ENCODE measurements at places on chromosomes 1 and 21. TPM values are rescaled to one million over a fixed set of nuclear protein-coding genes. Genes with fewer than 3 reads are reported as not detected.

LEMD1 gene
- not detected for total RNA-seq

HPDL gene
- 4.6 TPM for total RNA-seq

- DNase-seq: no peak
Measured at GRCh38 chr21:43343992-43344886, 82.7 kb downstream of the SIK1 start.

HRNR gene
- total RNA-seq: not detected

DNA sequence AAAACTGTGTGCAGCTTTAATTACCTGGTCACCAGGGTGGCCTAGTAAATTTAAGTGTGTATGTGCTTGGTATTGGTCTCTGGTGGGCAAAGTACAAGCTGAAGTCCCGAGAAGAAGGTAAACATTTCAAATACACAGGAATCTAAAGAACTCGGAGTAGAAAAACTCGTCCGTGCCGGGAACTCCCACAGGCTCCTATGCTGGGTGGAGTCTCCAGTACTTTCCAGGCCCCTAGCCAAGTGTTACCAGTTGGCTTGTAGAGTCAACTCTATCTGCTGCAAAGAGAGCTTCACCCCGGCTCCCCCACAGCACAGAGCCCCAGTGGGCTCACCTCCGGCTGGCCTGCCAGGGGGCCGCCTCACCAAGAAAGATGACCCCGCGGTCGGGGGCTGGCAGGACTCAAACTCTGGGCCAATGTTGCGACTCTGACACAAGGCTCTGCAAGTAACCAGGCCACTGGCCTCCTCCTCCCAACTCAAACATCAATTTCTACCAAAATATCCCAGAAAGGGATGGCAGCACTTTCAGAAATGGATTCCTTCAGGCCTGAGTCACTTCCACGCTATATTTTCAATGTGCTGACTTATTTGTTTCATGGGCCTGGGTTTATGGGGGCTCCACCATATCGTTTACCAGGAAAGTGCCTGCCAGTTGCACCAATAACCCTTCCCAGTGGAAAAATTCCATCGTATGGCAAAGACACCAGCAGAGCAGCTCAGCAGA, 73.9 kb downstream of the SLC66A1 start:
- DNase-seq: peak; percentile 47

GRCh38 chr1:209207126-209207700, 376.3 kb upstream of the CAMK1G start:
- peak; percentile 2 for DNase-seq

DNA sequence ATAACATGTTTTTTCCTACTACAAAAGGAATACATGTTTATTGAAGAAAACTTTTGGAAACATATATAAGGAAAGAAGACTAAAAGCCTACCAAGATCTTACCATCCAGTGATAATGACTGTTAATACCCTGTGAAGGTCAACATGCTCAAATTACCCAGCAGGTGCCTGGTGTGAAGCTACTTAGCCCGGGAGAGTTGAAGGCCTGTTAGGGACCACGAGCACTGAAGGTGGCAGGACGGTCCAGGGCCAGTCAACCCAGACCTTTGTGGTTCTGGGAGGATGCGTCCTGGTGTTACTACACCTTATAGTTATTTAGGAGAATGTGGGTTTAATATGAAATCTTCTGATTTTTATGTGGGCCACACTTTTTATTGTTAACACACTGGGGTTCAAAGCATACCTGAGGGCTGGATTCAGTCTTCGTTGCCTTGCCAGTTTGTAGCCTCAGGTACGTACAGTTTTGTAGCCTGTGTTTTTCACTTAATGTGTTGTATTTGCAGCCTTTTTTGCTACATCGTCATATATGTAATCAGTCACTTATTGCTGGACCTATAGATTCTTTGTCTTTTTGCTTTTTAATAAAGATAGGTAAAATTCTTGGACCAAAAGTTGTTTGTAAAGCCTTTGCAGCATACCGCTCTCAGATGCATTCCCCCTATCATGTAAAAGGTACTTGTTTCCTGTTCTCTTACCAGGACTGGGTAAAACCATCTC, 9.8 kb downstream of the ITSN1 start:
- no peak for DNase-seq

- no peak for DNase-seq
Measured at GRCh38 chr1:204575221-204576190, 59.3 kb downstream of the MDM4 start.

- DNase-seq: peak; percentile 21
Measured at GRCh38 chr1:150549496-150550221, 451 bp downstream of the ADAMTSL4 start.

IGSF9 gene
- not detected for total RNA-seq

SLC1A7 gene
- not detected for total RNA-seq

NCAM2 gene
- 0.42 TPM for total RNA-seq

DNA sequence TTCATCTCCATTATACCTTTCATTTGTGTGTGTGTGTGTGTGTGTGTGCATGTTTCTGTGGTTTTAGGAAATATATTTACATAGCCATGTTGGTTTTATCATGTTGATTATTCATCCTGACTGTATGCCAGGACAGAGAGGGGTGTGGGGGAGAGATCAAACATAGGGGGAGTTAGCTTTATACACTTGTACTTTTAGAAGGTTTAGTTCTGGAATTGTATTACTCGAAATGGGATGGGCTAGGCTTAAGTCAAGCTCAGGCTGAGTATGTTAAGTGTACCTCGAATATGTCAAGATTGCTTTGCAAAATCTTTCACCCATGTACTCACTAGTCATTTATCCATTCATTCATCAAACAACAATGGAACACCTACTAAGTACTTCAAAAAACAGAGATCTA, 123.3 kb downstream of the HMCN1 start:
- DNase-seq: no peak

GRCh38 chr1:215220346-215220745, 137.8 kb downstream of the KCNK2 start:
- DNase-seq: no peak

OR2L8 gene
- 0.17 TPM for total RNA-seq

- no peak for DNase-seq
Measured at GRCh38 chr1:41373373-41373772, 12.1 kb downstream of the FOXO6 start.

DNA sequence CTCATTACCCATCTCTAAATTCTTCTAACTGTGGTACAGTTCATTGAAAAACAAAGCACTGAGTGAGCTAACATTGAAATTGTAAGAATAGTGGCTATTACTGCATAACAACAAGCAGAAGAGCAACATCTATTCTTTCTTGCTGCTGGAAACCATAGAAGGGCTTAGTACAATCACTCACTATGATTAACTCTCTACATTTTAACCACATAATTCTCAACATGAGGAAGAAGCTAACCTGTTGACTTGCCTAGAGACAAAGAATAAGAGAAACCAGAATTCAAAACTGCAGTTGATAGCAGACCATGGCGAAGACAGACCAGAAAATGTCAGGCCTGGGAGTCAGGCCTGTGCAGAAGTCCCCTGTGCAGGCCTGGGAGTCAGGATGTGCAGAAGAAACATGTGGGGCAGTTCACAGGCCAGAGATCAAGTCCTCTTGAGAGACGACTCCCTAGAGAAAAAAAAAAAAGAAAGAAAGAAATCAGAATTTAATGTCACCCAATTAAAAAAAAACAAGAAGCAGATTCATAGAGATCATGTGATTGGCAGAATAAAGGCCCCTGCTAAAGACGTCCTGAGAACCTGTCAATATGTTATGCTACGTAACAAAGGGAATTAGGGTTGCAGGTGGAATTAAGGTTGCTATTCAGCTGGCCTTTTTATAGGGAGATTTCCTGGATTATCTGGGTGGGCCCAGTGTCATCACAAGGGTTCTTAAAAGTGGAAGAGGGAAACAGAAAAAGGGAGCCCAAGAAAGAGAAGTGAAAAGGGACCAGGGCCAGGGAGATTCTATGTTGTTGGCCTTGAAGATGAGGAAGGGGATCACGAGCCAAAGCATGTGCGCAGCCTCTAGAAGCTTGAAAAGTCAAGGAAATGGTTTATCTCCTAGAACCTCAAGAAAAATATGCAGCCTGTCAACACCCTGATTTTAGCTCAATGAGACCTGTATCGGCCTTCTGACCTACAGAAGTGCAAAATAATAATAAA, 94.9 kb downstream of the MRPL39 start:
- no peak for DNase-seq

DNA sequence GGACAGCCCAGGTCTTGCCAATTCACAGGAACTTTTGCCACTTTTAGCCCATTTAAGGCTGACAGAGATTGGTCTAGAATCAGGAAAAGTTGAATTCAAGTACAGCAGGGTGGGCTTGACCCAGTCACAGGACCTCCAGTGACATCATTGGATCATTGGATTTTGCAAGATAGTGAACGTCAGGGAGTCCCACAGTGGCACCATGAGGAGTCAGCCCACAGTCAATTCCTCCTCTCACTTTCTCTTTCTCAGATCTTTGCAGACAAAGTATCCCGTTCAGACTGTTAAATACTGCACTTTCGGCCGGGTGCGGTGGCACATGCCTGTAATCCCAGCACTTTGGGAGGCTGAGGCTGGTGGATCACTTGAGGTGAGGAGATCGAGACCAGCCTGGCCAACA, 57.9 kb upstream of the TLR5 start:
- DNase-seq: no peak

ADAMTS4 gene
- total RNA-seq: 38.9 TPM

- DNase-seq: no peak
Measured at GRCh38 chr1:10948463-10948775, 64.0 kb upstream of the TARDBP start.

GRCh38 chr1:1988061-1988945, 15.3 kb downstream of the CFAP74 start:
- DNase-seq: no peak

DNA sequence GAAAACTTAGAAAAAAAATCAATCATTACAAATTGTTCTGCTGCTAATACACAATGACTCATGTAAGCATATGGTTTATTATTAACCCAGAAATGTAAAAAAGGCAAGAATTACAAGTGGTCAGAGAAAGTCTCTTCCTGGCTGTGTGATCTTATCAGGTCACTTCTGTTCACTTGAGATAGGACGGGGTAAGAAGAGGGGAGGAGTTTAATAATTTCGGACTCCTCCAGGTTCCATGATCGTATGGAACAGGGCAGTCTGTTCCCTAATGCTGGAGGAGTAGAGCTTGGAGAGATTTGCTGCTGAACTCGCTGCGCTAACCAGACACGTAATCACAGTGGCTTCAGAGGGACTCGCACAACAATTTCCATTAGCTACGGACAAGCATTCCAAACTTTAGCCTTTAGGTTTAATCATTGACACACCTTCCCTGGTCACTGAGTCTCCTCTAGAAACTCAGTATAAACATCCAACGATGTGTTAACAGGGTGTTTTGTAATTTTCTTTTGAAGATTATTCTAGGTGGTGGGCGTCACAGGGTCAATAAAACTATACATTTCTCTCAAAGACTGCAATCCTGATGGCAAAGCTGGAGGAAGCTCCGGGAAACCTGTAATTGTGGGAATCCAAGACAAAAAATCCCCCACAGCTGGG, 1.3 kb downstream of the CRYZ start:
- no peak for DNase-seq

HCN3 gene
- 0.84 TPM for total RNA-seq

DNA sequence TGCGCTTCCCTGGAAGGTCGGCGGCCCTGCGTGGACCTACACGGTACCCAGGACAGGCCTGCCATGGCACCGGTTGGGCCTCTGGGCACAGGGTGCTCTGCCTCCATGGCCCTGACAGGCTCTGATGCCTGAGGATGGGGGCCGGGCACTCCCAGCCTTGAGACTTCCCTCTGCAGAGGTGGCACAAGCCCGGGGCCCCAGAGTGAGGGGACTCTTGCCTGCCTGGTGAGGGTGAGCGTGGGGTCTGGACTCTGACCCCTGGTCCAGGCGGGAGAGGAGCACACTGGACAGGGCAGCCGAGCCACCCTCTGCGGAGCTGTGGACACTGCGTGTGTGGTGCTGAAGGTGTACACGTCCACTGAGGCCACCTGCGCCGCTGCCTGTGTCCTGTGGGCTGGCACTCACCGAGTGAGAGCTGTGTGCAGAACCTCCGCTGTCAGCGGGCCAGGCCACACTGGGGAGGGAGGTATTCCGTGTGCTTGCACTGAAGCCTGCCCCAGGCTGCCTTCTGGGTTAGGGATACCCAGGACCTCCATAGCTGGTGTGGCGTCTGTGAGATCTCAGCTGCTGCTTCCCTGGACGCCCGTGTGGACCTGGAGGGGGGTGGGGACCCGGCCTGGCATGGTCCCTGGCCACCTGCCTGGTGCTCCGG, 10.4 kb downstream of the SKI start:
- DNase-seq: no peak

GRCh38 chr1:208184966-208185654, 59.1 kb downstream of the PLXNA2 start:
- no peak for DNase-seq

MTARC1 gene
- total RNA-seq: 1.9 TPM

DNA sequence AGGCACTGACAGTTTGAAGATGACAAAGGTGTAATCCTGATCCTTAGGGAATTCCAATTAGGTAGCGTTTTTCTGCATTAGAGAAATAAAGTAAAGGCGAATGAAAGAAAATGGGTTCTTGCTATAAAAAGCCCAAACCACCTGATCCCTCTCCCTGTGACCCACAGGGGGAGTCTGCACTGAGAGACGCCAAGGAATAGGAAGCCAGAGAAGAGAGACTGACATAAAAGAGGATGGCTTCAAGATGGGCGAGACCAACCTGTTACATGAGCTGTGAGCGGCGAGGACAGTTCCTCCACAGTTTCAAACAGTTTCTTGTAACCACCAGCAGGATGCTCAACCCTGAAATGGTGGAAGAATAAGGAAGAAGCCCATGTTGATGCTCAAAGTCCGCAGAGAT, 1.4 kb downstream of the RPE65 start:
- no peak for DNase-seq

GRCh38 chr1:49229555-49229954, 452.9 kb upstream of the BEND5 start:
- no peak for DNase-seq

DNA sequence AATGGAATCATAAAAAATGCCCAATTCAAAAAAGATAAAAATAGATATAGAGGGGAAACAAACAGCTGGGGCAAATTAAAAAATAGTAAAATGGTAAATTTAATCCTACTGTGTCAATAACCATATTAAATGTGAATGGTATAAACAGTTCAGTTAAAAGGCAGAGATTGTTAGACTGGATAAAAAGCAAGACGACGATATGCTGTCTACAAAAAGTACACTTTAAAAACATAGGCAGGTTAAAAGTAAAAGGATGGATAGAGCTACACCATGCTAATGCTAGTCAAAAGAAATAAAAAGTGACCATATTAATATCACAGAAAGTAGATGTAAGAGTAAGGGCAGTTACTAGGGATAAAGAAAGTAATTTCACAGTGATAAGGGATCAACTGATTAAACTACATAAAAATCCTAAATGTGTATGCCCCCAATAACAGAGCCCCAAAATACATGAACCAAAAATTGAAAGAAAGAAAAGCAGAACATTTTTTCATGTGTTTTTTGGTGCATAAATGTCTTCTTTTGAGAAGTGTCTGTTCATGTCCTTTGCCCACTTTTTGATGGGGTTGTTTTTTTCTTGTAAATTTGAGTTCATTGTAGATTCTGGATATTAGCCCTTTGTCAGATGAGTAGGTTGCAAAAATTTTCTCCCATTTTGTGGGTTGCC, 27.4 kb downstream of the MORN1 start:
- no peak for DNase-seq

GRCh38 chr1:153774026-153774595, 1.1 kb upstream of the SLC27A3 start:
- no peak for DNase-seq

GRCh38 chr1:167928457-167928852, 8.0 kb upstream of the DCAF6 start:
- DNase-seq: no peak

OR2T35 gene
- total RNA-seq: not detected

STUM gene
- 0.34 TPM for total RNA-seq

GRCh38 chr21:34640858-34641257, 25.9 kb upstream of the RCAN1 start:
- DNase-seq: peak; percentile 64

PCP4 gene
- not detected for total RNA-seq

GRCh38 chr1:190453550-190453949, 24.1 kb downstream of the BRINP3 start:
- DNase-seq: no peak
